ENCODE measurements at places on chromosomes 3 and 15.
A peak's percentile ranks its signal among the peaks of the same experiment; 100 is the strongest.

- DNase-seq, result no peak
These were observed 52.9 kb downstream of the EIF4E3 start for GRCh38 chr3:71672340-71672739.

DNA sequence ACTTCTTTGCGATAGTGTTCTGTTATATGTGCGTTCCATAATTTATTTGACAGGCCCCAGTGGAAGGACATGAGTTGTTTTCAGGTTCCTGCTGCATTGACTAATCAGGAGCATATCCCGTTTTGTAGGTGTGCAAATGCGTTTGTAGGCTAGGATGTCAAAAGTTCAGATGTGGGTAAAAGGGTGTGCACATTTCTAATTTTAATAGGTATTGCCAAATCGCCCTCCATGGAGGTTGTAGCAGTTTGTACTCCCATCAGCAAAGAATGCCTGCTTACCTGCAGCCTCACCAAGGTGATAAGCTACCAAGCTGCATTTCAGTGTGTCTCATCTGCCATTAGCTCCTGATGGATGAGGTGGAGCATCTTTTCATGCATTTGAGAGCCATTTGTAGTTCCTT, 36.3 kb downstream of the KLF13 start:
- no peak for DNase-seq

DNA sequence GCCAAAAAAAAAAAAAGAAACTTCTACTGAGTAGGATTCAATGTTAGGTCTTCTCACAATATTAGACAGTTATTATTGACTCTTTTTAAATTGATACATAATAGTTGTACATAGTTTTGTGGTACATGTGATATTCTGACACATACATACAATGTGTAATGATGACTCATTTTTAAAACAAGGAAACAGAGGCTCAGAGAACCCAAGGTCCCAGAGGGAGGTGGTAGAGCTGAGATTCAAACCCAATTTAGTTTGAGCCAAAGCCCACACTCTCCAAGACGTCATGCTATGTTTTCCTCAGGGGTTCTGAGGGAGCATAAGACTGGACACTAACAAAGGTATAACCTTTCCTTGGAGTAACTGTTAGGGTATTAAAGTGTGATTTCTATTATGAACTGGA, 40.6 kb downstream of the MYO5C start:
- DNase-seq, result peak; percentile 52

GRCh38 chr15:29556380-29556779, 265.9 kb downstream of the TJP1 start:
- DNase-seq, result no peak

DNA sequence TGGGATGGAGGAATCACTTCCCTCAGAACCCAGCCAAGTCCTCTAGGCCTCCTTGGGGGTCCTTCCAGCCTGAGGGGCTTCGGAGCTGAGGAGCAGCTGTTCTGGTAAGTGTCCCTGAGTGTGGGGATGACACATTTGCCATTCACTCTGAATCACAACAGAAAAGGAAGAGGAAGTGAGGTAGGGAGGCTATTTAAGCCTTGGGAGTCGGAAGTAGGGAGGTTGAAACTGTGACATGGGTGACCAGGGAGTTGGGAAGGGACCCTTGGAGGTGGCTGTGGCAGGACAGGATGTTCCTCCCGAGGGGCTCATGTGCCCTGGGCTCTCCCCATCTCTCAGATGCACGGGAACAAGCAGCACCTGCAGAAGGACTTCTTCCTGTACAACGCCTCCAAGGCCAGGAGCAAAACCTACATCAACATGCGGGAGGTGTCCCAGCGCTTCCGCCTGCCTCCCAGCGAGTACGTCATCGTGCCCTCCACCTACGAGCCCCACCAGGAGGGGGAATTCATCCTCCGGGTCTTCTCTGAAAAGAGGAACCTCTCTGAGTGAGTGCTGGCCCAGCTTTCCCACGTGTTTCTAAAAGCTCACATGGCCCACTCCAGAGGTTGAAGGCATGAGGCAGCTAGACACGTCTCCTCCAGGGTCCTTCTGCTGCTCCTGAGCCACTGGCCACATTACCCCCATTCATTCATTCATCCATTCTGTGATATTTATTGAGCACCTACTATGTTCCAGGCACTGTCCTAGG, 43.3 kb downstream of the CAPN3 start:
- DNase-seq, result peak; percentile 87

DNA sequence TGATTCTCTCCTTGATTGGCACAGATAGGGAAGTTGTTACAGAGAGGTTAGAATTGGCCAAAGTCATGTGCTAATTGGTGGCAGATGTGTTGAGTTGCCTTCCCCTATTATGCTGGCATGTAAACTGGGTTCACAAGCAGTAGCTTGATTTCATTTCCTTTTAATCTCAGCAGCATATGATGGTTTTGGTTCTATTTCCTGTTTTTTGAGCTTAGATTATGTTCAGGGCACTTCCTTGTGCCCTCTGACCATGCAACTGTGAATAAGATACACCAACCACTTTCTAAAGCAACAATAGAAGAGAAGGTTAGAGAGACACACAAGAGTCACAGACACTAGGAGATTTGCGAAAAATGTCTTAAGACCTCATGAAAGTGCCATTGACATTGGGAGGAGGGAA, 16.5 kb downstream of the HPS3 start:
- peak; percentile 96 for DNase-seq

DNA sequence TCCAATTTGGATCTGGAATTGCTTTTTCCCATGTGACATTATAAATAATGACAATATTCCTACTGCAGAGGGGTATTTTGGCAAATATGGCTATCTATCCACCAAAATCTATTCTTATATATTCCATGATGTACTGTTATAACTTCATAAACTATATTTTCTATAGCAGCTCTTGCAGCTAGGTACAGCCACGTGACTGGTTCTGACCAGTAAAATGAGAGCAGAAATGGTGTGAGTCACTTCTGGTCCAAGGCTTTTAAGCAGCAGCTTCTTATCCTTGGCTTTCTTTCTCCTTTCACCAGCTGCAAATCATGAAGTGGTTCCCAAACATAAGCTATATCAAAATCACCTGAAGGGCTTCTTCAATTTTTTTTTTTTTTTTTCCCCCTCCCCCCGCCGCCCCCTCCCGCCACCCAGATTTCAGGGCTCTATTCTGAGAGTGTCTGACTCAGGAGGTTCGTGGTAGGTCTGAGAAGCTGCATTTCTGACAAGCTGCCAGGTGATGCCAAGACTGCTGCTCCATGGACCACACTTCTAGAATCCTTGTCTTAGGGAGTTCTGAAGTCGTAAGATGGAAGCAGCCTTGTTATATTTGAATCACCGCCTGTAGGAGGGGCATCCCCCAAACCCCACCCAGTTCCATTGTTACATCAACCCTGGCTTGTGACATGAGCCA, 357.5 kb downstream of the CHST2 start:
- DNase-seq, result no peak

GRCh38 chr3:24598695-24599470, 104.2 kb upstream of the THRB start:
- no peak for DNase-seq

- DNase-seq, result no peak
These were observed 747.9 kb upstream of the CCDC54 start for GRCh38 chr3:106629215-106629832.

GRCh38 chr15:62306851-62307504, 141.9 kb upstream of the C2CD4B start:
- DNase-seq, result peak; percentile 54

DNA sequence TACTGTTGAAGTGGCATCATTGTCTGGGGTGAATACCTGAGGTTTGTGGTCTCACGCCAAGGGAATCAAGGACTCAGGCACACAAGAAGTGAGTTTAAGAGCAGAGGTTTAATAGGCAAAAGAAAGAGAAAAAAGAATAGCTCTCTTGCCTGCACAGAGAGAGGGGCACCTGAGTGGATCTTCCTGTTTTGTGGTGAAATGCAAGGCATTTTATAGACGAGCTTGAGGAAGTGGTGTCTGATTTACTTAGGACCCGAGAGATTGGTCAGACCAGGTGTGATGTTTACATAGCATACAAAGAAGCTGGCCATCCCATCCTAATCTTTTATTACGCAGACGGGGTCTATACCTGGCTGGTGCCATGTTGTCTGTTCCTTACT, 13.2 kb downstream of the CCR5 start:
- DNase-seq, result no peak

GRCh38 chr3:61155701-61156292, 95.5 kb downstream of the FHIT start:
- no peak for DNase-seq

DNA sequence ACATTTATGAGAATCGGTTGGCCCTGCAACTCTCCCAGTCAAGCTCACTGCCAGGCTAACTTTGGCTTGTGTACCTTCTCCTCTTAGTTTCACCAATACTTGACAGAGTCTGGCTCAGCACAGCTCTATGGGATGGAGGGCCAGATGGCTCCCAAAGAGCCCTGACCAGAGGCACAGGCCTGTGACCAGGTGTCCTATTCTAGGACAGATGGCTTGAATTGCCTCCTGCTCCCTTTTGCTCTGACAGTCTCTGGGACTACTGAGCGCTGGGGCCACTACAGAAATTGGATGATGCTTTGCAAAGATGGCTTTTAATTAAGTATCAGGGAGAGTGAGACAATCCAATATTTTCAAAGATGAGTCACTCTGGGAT, 10.3 kb upstream of the ARID3B start:
- no peak for DNase-seq
